ENCODE measurements at places on chromosomes 5 and 9.

- DNase-seq, result no peak
These were observed 12.1 kb upstream of the IQGAP2 start for GRCh38 chr5:76391014-76391413.

DNA sequence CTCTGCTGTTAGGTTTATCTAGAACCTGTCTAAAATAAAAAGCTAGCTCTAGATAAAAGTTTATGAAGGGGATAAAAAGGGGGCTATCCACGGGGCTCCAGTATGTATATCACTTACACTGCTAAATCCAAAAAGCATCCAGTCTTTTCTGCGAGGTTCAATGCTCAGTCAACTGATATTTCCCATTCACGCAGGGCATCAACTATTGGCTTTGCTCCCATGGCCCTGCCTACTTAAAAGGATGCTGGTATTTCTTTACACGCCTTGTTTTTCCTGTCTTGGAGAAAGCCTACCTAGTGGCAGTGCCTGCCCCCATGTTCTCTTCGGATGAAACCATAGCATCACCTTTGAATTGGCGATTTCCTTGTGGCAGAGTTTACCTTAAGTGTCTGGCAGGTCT is 8.1 kb downstream of the SPRY4 start:
- DNase-seq, result no peak

- DNase-seq, result no peak
These were observed 147.6 kb downstream of the ADAMTS6 start for GRCh38 chr5:65334077-65334476.

DNA sequence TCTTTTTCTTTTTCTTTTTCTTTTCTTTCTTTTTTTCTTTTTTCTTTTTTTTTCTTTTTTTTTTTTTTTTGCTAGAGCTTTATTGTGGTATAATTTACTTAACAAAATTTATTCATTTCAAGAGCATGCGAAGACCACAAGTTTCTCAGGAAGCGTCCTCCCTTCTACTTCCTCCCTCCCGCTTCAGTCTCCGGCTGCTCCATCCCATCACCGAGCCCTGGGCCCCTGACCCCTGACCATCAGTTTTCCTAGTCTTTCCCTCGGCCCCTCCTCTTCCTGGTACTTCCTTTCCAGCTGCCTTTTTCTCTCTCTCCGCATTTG is 34.7 kb downstream of the C9orf152 start:
- DNase-seq, result no peak

DNA sequence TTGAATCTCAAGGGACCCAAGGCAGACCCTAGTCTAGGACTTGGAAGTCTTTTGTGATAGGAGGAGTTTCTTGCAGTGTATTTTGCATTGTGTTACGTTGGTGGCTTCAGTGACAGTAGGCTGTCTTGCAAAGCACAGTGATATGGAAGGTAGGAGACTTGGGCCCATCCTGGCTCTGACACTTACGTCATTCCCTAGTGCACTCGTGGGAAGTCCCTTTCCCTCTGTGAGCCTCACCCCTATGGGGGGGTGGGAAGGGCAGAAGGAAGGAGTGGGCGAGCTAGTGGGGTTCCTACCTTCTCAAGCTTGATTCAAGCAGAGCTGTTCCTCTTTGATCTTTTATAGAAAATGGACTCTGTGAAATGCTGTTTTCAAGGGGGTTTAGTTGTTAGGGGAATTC is 9.2 kb upstream of the TEX53 start:
- no peak for DNase-seq

GRCh38 chr5:149540089-149540488 is 11.2 kb downstream of the CSNK1A1 start:
- no peak for DNase-seq

- no peak for DNase-seq
These were observed 2.7 kb downstream of the NDST1 start for GRCh38 chr5:150510460-150511263.

GRCh38 chr5:7991125-7991821 is 122.3 kb downstream of the MTRR start:
- no peak for DNase-seq

- DNase-seq, result no peak
These were observed 233.2 kb downstream of the KCTD16 start for GRCh38 chr5:144403817-144404420.

DNA sequence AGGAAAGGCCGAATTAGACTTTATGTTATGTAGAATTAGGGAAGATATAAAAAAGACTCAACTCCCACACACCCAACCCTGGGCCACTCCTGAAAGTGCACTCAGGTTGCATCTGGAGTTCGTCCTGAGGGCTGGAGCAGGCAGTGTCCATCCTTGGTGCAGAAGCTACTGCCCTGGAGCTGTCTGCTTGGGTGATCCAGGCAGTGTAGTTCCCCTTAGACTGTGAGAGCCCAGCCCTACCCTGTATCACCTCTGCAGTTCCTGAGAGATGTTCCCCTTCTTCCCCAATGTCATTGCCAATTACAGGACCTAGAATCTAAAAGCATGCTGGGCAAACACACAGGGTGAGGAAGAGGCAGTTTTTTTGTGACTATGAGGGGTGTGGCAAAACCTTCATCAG is 368.3 kb upstream of the ST8SIA4 start:
- no peak for DNase-seq

GRCh38 chr5:139105621-139106071 is 92.5 kb downstream of the SIL1 start:
- DNase-seq, result no peak

DNA sequence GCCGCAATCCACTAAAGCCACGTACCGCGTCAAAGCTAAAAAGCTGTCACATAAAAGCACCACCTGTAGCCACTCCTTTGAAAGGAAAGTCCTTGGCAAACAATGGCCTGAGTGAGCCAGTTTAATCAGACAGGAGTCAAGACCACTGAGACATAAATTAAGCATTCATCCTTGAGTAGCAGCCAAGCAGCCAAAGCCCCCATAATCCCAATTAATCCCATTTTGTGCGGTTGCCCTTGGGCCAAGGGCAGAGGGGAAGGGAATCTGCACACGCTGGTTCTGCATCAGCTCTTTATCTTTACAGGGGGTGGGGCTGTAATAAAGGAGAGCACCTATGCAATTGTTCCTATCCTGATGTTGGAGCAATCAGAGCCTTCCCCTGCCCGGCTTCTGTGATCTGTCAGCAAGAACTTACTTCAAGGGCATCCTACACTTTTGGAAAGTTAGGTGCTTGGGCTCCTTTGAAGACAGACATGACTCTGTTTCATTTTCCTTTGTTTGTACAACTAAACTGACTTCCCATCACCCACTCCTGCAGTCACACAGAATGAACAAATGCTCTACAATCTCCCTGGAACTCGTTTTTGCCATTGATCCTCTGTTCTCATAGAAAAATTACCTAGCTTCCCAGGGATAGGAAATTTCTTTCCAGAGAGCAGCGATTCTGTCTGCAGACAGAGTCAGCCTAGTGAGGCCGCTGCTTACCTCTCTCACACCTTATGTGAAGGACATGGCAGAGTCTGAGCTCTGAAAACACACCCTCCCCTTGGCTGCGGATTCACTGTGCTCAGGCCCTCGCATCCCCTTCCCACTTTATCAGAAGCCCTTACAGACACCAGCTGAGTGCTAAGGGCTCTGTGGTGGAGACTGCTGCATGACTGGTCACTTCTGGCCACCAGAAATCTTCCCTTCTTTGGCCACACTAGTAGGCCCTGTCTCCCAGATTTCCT is 116.2 kb upstream of the TBCA start:
- DNase-seq, result no peak

GRCh38 chr5:114665551-114665950 is 303.7 kb downstream of the KCNN2 start:
- no peak for DNase-seq

- DNase-seq, result no peak
These were observed 66.6 kb downstream of the DROSHA start for GRCh38 chr5:31465291-31465690.

- DNase-seq, result peak; percentile 14
These were observed 27.0 kb downstream of the GRIN3A start for GRCh38 chr9:101711330-101711941.

GRCh38 chr5:62581836-62582597 is 3.4 kb downstream of the LRRC70 start:
- no peak for DNase-seq

GRCh38 chr9:110746211-110746930 is 77.8 kb downstream of the MUSK start:
- DNase-seq, result no peak

DNA sequence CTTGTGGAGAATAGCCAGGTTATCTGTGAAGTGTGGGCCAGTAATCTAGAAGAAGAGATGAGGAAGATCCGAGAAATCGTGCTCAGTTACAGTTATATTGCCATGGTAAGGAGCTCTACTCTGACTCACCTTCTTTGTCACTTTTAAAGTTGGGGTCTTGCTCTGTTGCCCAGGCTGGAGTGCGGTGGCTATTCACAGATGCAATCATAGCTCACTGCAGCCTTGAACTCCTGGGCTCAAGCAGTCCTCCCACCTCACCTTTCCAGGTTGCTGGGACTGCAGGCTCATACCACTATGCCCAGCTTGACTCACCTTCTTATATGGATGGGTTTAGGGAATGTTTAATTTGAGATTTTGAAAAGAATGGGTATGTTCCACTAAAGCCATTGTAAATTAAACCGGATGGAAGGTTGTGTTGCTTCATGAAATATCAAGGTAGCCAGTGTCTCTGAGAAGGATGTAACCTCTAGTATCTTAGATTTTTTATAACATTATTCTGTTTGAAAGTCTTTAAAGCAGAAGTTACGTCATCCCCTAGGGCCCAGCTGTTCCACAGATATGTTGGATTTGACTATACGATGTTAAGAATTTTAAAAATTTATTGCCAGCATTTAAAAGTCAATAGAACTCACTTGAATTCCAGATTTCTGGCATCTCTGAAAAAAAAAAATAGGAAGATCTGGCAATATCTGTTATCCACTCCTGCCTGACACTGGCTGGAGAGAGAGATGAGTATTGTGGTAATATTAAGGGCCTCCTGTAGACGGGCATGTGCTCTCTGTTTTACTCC is 5.1 kb downstream of the CNOT8 start:
- no peak for DNase-seq

DNA sequence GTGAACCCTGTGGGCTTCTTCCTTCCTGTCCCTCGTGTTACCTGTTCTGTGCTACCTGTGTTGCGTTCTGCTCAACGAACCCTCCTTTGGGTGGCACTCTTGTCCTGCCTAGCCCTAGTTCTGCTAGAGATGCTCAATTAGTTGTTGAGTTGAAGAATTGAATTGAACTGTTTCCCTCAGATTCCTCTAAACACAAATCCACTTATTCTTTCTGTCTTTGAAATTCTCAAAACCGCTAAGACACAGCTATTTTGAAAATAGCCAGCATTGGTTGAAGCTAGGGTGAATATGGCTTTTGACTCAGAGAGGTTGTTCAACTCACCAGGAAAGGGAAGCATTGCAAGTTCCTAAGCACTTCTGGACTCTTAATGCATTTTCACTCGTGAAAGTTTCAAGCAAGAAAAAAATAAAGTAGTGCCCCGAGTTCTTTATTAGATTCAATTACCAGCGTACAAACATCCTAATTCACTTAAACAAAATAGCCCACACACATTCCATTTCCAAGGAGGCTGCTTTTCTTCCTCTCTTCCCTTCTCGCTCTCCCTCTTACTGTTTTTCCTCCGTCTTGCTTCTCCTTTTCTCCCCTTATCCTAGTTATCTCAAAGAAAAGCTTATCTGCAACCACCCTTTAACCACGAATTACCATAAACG is 642 bp upstream of the ITGA1 start:
- DNase-seq, result no peak

- DNase-seq, result no peak
These were observed 11.7 kb downstream of the KCNV2 start for GRCh38 chr9:2729003-2729402.

GRCh38 chr9:3963643-3964369 is 336.1 kb downstream of the GLIS3 start:
- no peak for DNase-seq
